Astrocyte (in vitro differentiated cells and primary cell): ENCODE measurements at places on chromosomes 5 and 9. TPM values are rescaled to one million over a fixed set of nuclear protein-coding genes. Genes with fewer than 3 reads are reported as not detected.

DNA sequence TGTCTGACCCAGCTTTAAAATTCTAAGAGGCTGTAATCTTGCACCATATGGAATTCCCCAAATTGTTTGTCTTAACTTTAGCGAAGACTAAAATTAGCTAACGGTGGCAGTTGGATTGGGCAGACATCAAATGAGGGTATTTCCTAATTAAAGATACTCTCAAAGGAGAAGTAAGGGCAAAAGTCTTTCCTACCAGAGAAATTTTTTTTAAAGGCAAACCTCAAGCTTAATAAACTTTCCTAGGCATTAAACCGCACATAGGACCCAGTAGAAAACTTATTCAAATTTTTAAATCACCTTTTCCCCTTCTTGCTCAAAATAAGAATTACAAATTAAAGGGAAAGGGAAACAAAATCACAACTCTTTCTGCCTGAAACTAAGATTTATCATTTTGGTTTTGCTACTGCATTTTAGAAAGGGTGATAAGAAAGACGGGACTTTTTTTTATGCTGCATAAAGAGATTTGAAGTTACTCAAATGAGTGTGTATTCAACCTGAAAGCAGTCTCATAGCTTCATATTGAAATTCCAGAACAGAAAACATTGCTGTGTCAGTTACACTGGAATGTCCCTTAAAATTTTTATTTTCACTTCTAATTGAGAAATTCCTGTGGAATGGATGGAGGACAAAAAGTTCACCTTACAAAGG is 189.1 kb upstream of the PTGER4 start:
- peaks cover 6% of the 10 kb centered on the region for H3K4me1 ChIP-seq
- no peaks in the 10 kb centered on the region for H3K27me3 ChIP-seq
- H3K4me3 ChIP-seq: no peak overlapping the region
- DNase-seq: no peak
- no peaks in the 10 kb centered on the region for H3K36me3 ChIP-seq

- H3K4me3 ChIP-seq: no peak overlapping the region
- no peak overlapping the region for H3K27ac ChIP-seq
- no peaks in the 10 kb centered on the region for H3K36me3 ChIP-seq
- no peak for DNase-seq
- H3K27me3 ChIP-seq: no peaks in the 10 kb centered on the region
Measured at GRCh38 chr5:138736293-138736692, 16.9 kb upstream of the CTNNA1 start.

DNA sequence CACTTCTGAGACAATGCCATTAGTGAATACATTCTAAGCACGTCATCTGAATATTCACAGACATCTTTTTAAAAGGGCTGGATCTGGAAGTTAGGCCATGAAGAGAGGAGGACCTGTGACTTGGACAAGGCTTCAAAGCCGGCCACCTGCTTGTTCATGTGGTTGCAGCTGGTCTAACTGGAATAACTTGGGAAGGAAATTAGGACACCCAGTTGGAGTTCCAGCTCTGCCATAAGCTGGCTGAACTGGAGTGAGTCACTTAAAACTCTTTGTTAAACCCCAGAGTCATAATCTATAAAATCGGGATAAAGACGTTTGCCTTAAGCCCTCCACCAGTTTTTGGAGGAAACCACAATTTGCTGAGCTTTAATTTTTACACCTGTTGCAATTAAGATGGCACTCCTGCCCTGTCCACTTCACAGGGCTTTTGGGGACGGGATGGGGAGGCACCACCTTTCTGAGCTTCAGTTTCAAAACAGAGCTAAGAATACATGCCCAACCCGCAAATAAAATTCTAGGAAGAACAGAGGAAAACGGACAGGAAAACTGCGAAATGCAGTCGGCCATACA is 536 bp upstream of the STX17 start:
- peaks cover 3% of the 10 kb centered on the region for H3K4me1 ChIP-seq
- H3K27me3 ChIP-seq: peaks cover 4% of the 10 kb centered on the region
- peak; percentile 1 for DNase-seq
- H3K27ac ChIP-seq: no peak overlapping the region

DNA sequence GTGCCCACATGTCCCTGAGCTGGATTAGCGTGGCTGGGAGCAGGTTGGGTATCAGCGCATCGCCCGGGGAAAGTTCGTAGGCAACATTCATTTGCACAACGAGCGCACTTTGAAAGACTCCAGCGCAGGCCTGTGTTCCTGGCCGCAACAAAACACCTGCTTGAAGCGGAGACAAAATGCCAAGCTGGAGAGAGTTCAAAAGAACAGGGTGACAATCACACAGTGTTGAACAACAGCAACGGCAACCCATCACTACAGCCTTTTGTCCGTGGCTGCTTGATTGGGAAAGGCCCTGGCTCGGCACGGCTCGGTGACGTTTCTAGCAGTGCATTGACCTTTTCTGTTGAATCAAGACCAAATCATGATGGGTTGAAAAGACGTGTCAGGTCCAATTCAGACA is 336.3 kb downstream of the IRX1 start:
- no peaks in the 10 kb centered on the region for H3K27me3 ChIP-seq
- H3K4me3 ChIP-seq: no peak overlapping the region
- no peak overlapping the region for H3K27ac ChIP-seq
- H3K36me3 ChIP-seq: no peaks in the 10 kb centered on the region

- no peak for DNase-seq
- H3K4me1 ChIP-seq: no peaks in the 10 kb centered on the region
- no peak overlapping the region for H3K4me3 ChIP-seq
Measured at GRCh38 chr5:37047947-37048346, 171.4 kb downstream of the NIPBL start.

DDX4 gene
- total RNA-seq: not detected in 2 replicates

GRCh38 chr9:77906991-77907390 is 124.6 kb downstream of the GNAQ start:
- DNase-seq: no peak
- peaks cover 11% of the 10 kb centered on the region for H3K4me1 ChIP-seq
- no peaks in the 10 kb centered on the region for H3K36me3 ChIP-seq
- H3K27me3 ChIP-seq: no peaks in the 10 kb centered on the region
